ENCODE measurements at places on chromosomes 2 and 18. TPM values are rescaled to one million over a fixed set of nuclear protein-coding genes. Genes with fewer than 3 reads are reported as not detected.

Gene HTR2B
- 19.3 TPM for total RNA-seq

Gene FSIP2
- 0.22 TPM for total RNA-seq

Gene CD8B2
- total RNA-seq: not detected

Gene NEU2
- total RNA-seq: not detected

Gene ST6GAL2
- 0.11 TPM for total RNA-seq
